ENCODE measurements at places on chromosomes 3 and 15.

DNA sequence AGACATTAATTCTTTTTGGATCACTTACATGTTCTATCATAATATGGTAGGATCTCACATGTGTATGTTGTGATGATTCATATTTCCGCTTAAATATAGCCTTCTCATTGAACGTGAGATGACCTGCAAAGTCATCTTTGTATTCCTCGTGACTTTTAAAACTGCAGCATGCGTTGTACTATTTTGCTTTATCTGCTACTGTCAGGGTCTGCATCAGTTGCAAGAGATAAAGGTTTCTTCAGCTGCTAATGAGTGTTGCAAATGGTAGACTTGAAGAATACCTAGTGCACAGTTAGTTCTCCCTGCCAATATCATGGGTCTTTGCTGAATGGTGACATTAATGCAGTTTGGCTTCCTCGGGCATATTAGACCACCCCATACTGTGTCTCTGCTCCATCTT, 31.8 kb downstream of the REC114 start:
- DNase-seq: no peak

DNA sequence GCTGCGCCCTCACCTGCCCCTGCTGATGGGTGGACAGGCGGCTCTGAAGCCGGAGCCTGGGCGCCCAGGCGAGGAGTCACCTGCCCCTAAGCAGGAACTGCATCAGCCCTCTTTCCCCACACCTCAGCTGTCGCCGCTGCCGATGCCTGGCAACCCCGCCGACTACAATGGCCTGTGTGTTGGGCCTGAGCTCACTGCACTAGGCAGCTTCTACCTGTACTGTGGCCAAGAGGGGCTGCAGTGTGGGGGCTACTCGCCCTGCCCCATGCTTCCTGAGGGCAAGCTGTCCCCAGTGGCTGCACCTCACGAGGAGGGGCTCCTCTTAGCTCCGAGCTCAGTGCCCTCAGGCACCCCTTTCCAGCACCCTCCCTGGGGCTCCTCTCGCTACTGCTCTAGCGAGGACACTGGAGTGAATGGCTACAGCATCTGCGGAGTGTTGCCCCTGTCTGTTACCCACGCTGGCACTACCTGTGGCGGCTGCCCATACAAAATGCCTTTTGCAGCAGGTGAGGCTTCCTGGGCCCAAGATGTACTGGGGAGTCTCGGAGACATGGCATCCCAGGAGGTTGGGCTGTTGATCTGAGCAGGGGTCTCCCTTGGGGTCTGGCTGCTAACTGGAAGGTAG, 11.3 kb upstream of the CHST14 start:
- no peak for DNase-seq

DNA sequence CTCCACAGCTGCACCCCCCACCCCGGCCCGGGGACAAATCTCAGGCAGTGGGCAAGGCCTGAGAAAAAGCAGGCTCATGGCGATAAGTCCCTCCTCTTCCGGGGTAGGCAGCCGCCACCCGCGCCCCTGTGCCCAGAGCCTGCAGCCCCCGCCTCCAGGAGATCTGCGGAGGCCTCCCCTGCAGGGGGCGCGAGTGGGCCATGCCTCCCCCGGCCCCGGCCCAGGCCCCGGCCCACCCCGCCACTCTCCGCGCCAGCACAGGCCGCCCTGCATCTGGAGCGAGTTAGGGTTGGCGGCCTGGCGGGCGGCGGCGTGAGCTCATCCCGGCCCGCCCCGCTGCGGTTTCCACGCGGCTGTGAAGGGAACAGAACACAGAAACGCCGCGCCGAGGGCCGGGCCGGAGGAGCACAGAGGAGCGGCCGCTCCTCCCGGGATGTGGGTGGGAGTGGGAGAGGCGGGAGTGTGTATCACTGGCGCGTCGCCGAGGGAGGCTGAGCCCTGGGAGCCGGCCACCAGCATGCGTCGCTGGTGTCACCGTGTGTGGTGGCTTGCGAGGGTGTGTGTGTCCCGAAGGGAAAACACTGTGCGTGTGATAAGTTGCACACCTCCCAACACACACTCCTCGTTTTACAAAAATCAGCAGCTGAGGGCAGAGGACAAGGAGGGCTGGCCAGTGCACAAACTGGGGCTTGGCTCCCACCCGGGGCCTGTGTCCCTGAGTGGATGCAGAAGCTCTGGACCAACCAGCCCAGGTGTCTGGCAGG, 17.2 kb downstream of the MYL3 start:
- peak; percentile 88 for DNase-seq

DNA sequence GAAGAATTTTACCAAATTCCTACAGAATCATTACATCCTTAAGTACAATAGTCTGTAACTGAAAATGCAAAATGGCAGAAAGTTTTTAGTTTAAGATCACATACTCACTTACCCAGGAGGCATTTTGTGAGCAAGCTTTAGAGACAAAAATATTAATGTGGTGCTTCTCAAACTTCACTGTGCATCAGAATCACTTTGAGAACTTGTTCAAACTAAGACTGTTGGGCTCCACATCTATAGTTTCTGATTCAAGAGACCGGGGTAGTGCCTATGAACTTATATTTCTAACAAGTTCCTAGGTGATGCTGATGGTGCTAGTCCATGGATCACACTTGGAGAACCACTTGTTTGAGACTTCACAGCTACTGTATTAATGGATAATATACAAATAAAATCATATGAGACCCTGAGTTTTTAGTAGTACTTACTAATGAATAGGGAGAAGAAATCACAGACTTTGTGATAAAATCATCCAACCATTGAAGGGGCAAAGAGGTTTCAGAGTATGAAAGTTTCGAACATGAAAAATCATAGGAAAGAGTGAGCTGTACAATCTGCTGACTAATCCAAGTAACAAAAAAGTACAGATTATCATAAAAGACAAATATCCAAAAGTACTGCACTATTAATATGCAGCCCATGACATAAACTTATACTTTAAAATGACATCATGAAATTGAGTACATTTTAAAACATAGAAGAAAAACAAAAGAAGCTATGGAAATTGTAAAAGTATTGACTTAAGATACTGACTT, 110.3 kb downstream of the ADAM10 start:
- no peak for DNase-seq
